ENCODE measurements at places on chromosomes 6 and 20.

GRCh38 chr20:50186151-50186885, 4.3 kb upstream of the CEBPB start:
- no peak for DNase-seq

GRCh38 chr6:25278914-25279747, at the start of gene CARMIL1:
Gene CARMIL1, plus strand, starts transcription at chr6:25279374. Its CDS starts 422 bp downstream, at chr6:25279796.
- DNase-seq = no peak

GRCh38 chr6:50007819-50008218, 14.0 kb downstream of the DEFB110 start:
- DNase-seq = peak; percentile 28

GRCh38 chr20:64160118-64160517, 4.1 kb upstream of the MYT1 start:
- DNase-seq = no peak

- DNase-seq = no peak
Measured at GRCh38 chr6:27668442-27669294, 195.8 kb upstream of the ZNF184 start.

GRCh38 chr6:89680551-89680950, 42.0 kb upstream of the LYRM2 start:
- no peak for DNase-seq

DNA sequence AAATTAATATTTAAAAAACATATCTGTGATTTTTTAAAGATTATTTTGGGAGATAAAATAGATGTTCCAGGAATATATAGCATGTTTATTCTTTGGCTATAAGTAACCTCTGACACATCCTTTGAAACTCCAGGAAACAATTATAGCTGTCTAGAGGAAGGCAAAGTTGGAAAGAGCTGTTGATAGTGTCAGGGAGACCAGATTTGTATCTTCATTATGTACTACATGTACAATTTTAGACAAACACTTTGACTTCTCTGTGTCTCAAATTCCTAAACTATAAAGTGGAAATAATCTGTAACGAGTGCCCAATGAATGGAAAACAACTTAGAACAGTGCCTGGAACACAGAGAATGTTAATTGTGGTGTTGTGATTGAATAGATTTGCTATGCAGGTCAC, 25.6 kb upstream of the ADGRG6 start:
- DNase-seq = no peak

GRCh38 chr20:20621195-20621594, 91.2 kb downstream of the RALGAPA2 start:
- DNase-seq = no peak

DNA sequence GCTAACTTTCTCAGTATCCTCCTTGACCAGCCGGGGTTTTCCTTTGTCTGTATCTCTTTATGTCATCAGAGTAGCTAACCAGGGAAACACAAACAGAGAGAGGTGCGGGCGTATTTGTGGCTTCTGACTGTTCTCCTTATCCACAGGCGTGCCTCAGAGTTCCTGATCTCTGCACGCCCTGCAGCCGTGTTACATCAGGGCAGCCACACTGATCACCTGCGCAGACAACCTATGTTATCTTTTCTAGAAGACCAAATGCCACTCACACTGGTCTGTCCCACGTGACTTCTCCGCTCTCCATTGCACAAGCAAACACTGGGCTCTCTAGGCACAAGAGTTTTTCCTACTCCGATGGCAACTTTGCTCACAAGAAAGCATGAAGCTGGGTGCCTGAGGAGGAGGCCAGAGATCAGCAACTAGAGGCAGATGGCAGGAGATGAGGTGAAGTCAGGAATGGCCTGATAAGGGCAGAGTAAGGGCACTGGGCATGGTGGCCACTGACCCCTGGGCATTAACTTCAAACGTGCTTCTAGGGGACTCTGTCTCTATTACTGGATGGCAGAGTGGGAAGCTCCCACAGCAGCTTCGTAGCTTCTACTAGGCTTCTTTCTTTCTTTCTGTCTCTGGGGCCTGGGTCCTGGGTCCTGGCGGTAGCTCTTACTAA, 4.5 kb downstream of the PDE10A start:
- DNase-seq = no peak

GRCh38 chr6:128280960-128281359, 239.4 kb downstream of the PTPRK start:
- DNase-seq = no peak

DNA sequence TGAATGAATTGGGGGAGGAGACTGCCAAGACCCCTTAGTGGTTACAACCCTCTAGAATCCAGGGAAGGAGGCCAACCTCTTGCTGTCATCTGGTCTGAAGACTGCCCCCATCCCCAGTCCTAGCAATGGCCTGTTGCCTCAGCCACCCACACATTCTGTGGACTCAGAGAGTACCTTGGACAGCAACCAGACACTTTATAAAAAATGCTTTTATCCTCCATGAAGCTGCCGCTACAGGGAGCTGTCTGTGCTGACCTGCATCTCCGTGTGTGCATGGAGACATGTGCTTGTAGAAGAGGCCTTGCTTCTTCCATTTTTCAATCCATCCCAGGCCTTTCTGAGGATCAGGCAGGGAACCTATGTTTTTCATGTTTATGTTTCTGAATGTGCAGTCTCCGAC, 15.2 kb downstream of the CDH22 start:
- DNase-seq = no peak
